ENCODE measurements at places on chromosomes 16 and 17. TPM values are rescaled to one million over a fixed set of nuclear protein-coding genes. Genes with fewer than 3 reads are reported as not detected.

The SP2 gene
- total RNA-seq = 13.5 TPM

The SLC5A10 gene
- total RNA-seq = not detected

The CHD3 gene
- 40.8 TPM for total RNA-seq

The MYCBPAP gene
- total RNA-seq = 0.53 TPM

The ZNF48 gene
- total RNA-seq = 6.0 TPM

The OGFOD1 gene
- total RNA-seq = 11.0 TPM

The GSG1L gene
- total RNA-seq = not detected

The CES2 gene
- total RNA-seq = 3,428 TPM

The KREMEN2 gene
- total RNA-seq = 0.40 TPM

The MYH8 gene
- not detected for total RNA-seq

The TPSG1 gene
- total RNA-seq = 16.4 TPM

The SRCIN1 gene
- total RNA-seq = 7.4 TPM

The VASN gene
- 2.1 TPM for total RNA-seq

The COPZ2 gene
- total RNA-seq = 2.5 TPM

The PRRT2 gene
- not detected for total RNA-seq

The CSH1 gene
- total RNA-seq = not detected

The FBXL16 gene
- total RNA-seq = 1.5 TPM

The ARHGAP44 gene
- total RNA-seq = 13.4 TPM

The GRB7 gene
- total RNA-seq = 32.6 TPM

The CLDN7 gene
- total RNA-seq = 888 TPM

The TPSD1 gene
- total RNA-seq = 61.1 TPM

The CD300H gene
- not detected for total RNA-seq

The CAPNS2 gene
- 1.3 TPM for total RNA-seq

The ACOX1 gene
- total RNA-seq = 268 TPM

The MPV17L gene
- total RNA-seq = 19.8 TPM

The CPNE7 gene
- 11.3 TPM for total RNA-seq

The RNF43 gene
- 69.4 TPM for total RNA-seq

The MFAP4 gene
- 41.5 TPM for total RNA-seq

The CES5A gene
- total RNA-seq = not detected

The MT4 gene
- not detected for total RNA-seq

The KRTAP4-9 gene
- total RNA-seq = not detected
